ENCODE measurements at places on chromosomes 5 and 9.

DNA sequence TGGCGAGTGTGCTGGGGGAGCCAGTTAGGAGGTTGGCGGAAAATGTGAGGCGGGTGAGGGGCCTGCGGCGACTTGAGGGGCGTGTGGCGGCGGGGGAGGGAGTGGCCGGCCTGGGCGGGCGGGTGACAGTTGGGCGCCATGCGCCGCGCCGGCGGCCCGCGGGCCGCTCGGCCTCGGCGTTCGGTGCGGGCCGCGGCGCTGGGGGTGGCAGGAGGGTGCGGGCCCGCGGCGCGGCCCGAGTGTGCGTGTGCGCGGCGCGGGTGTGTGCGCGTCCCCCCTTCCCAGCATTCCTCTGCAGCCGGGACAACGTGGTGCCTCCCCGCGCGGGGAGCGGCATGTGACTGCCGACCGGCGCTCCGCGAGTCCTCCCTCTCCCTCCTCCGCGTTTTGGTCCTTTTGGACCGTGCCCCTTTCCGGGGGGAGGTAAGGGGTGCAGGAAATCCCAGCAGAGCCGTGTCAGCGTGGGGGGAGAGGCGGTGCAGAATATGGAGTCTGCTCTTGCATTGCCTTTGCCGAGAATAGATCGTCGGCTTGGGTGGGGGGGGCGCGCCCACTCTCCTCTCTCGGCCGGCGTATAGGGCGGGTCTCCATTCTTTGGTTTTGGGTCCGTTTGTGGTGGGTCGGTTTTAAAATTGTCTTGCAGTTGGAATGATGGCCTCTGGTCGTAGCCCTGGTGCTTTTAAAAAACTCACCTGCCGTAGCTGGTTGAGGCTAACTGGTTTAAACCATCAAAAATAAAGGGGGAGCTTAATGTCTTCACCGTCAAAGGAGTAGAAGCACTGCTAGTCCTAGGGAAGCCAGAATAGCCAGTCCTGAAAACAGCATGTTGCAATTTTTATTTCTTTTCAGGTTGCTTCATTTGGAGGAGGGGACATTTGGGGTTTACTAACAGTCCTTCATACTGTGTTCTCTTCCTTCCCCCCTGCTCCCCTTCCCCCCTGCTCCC is 2.0 kb downstream of the LARP1 start:
- DNase-seq: no peak

DNA sequence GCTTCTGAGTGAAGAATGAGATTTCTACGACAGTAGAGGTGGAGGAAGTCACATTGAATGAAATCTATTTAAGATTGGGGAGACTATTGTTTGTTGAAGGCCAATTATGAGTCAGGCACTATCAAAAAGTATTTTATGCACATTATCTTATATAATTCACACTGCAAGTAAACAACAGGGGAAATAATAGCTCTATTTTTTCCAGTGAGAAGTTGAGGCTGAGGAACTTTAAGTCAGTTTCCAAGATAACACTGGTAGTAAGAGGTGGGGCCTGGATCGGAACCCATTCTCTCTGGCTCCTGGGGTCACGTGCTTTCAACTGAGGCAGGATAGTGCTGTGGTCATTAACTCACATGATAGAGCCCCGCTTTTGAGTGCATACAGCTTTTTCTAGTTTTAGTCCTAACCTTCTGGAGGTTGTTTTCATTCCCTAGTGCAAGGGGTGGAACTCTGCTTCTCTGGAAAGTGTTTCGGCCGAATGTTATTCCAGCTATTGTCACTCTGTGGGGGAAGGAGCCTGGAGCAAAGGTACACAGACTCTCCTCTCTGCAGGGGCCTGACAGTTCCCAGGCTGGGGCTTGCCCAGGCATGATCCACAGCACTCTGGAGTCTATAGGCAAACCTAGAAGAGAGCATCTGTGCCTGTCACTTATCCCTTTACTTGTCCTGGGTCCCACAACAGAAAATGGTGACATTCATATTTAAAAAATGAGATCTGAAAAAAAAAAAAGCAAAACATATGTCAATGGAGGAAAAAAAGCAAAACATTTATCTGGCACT is 352.4 kb upstream of the ACTBL2 start:
- no peak for DNase-seq

DNA sequence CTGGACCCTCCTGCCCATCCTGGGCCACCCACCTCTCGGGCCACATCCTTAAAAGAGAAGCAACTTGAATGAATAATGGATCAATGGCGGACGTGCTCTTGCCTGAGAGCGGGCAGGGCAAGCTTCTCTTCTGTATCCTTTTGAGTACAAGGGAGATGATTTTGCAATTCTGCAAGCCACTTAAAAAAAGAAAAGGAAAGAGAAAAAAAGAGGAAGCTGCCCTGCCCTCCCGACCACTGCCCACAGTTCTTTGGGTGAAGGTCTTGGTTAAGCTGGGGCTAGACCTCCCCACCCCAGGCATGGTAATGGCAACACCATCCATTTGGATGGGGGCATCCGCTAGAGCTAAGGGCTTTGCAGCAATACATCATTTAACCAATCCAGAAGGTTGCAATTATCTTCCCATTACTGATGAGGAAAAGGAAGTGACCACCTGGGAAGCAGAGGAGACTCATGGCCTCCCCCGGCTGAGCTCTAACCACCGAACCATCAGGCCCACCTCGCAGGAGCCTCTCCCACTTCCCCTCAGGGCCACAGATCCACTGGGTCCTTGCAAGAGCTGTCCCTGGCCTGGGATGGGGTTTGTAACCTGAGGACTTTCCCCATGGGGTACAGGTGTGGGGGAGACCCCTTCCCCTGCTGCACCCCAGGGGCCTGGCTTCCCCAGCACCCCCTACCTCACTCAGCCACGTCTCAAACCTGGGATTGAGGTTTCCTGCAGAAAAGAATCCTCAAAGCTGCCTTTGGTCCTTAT is 27.8 kb upstream of the LAMC3 start:
- no peak for DNase-seq

DNA sequence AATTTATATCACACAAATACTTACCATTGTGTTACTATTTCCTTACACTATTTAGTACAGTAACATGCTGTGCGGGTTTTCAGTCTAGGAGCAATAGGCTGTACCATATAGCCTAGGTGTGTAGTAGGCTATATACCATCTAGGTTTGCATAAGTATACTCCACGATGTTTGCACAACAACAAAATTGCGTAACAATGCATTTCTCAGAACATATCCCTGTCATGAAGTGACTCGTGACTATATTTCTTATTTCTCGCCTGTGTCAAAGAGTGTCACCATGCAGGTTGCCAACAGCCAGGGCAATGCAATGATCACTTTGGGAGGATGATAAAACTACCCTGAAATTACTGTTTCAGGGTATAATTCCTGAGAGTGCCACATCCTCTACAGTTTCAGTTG is 65.6 kb upstream of the CD180 start:
- no peak for DNase-seq

GRCh38 chr5:159956074-159956473 is 39.8 kb downstream of the ADRA1B start:
- DNase-seq: no peak

DNA sequence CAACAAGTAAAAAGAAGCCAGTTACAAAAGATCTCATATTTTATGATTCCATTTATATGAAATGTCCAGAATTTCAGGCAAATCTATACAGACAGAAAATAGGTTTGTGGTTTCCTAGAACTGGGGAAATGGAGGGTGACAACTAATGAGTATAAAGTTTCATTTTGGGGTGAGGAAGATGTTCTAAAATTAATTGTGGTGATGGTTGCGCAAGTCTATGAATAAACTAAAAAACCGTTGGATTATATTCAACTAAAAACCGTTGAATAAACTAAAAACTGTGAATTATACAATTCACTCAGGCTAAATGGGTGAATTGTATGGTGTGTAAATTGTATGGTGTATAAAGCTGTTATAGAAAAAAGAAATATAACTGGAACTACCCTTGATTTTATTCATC is 47.6 kb downstream of the ADAMTS6 start:
- no peak for DNase-seq

DNA sequence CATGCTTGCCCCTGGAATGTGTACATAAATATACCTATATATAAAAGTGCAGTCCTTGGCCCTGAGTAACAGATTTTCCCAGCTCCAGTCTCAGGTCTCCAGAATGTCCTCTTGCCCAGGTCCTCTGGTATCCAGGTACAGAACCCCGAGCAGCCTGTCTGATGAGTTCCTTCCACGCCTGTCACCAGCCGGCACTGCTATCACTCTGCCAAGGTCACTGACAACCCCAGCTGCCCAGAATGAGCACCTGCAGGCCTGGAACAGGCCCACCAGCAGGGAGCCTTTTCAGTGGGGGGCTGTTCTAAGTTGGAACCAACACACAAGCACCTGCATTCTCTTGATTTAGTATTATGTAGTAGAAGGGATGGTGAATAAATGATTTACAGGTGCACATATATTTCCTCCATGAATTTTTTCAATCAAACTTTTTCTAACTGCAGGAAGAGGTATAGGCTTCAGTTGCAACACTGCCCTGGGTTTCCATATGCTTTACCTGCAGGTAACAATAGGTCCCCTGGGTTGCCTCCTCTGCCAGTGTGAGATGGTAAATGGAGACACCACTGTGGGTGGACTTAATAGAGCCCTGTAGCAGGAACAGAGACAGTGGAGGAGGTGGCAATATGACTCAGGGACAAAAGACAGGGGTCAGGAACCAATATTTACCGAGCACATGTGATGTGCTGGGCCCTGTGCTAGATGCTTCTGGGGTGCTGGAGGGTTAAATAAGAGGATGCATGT is 291.9 kb downstream of the SPOCK1 start:
- no peak for DNase-seq

- no peak for DNase-seq
Measured at GRCh38 chr9:70152350-70152749, 106.4 kb upstream of the SMC5 start.

DNA sequence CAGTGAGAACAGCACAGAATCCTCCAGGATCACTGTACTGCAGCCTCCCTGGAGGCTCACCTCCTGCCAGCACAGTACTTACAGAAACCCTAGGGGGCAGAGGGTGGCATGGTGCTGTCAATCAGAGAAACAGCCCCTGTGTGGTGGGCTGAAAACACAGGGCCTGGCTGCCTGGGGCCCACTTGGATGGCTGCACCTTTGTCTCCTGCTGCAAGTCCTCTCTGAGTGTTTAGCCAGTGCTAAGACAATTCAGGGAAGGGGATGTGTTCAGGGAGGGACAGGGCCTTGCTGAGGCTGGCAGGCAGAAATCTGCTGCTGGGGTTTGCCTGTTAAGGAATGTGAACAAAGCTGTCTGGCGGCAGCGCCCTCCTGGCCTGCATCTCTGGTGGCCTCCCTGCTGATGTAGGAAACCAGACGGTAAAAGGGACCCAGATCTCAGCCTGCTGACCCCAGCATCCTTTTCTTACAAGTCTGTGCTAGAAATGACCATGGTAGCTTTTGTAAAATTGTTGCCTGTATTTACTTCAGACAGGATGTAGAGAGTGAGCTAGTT is 39.5 kb downstream of the PRRC2B start:
- no peak for DNase-seq

All from NCI-H2029 treated with DMSO at 0.1 percent for 48 hours (cell line).